Activated CD8-positive, alpha-beta memory T cell treated with anti-CD3 and anti-CD28 coated beads for 1 hour (primary cell): ENCODE measurements at places on chromosomes 3 and 15.

DNA sequence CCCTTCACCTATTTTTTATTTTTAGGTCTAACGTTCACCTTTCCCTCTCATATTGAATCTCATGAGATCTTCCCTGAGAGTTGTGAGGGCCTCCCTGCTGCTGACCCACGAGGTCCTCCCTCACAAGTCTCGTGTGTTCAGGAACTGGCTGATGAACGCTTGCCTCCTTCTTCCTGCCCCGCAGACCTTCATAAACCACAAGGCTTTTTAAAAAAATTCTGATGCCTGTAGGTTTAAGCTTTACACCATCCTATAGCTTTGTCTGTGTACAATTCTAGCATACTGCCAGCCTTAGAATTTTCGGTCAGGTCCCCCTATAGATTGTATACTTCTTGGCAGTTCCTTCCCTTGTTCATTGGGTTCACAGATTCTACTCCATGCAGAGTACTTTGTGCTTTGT is 50.5 kb downstream of the CHST2 start:
- no peak for DNase-seq

DNA sequence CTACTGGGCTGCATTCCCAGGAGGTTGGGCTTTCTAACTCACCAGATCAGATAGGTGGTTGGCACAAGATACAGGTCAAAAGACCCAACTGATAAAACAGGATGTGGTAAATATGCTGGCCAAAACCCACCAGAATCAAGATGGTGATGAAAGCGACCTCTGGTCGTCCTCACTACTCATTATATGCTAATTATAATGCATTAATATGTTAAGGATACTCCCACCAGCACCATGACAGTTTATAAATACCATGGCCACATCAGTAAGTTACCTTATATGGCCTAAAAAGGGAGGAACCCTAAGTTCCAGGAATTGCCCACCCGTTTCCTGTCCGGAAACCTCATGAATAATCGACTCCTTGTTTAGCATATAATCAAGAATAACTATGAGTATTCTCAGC is 31.6 kb downstream of the CFAP44 start:
- no peak for DNase-seq

GRCh38 chr3:42988097-42988496 is 9.0 kb downstream of the GASK1A start:
- no peak for DNase-seq

DNA sequence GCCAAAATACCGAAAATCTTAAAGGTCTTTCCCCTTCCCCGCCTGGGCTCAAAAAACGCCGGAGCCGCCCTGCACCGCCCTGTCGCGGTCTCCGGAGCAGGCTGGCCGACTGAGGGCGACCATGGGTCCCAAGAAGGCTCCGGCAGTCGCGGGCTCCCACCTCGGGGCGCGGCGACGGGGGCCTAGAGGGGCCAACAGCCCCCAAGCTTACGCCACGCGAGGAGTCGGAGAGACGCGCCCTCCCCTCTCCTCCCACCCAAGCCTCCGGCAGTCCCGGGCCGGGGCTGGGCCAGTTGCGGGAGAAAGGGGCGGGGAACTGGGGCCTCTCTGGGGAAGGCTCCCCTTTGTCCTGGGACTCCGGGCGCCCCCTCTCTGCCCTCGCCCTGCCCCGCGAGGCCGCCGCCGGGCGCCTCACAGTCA is 69.2 kb downstream of the GOLGA8B start:
- no peak for DNase-seq

GRCh38 chr15:62270216-62270921 is 105.3 kb upstream of the C2CD4B start:
- DNase-seq = no peak

DNA sequence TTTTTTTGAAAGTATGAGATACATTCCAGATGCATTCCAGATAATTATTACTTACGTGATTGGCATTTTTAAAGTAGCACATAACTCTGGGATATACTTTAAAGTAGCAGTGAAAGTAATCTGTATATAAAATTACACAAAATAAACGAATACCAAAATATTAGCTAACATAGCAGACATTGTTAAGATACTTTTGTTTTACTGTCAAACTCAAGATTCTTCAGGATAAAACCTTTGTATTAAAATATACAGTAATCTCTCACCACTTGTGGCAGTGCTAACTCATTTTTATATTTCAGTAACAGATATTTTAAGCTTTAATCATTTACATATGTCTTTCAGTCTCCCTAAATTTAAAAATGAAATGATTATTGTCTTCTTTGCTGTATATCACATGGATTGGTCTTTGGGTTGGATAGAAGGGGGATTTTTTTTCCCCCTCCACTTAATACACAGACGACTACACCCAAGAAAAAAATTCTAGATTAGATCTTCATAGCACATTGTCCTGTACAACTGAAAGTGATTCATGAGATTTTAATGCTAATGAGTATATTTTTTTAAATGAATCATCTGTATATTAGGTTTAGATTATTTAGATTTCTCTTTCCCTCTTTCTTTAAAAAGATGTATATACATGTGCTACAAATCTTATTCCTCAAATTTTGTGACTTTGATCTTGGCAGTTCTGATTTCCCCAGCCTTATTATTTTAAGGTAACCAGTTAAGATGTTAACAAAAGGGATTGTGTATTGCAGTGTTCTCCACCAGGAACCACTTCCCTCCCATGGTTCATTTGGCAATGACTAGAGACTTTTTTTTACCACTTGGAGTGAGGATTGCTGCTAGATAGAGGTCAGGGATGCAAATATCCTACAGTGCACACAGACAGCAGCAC is 24.5 kb upstream of the EBLN2 start:
- no peak for DNase-seq
